Bone marrow (tissue), 2 donors: ENCODE measurements at places on chromosomes 1 and 21.

- no peak for DNase-seq
Observed at GRCh38 chr1:181660621-181661020, 177.3 kb downstream of the CACNA1E start.

DNA sequence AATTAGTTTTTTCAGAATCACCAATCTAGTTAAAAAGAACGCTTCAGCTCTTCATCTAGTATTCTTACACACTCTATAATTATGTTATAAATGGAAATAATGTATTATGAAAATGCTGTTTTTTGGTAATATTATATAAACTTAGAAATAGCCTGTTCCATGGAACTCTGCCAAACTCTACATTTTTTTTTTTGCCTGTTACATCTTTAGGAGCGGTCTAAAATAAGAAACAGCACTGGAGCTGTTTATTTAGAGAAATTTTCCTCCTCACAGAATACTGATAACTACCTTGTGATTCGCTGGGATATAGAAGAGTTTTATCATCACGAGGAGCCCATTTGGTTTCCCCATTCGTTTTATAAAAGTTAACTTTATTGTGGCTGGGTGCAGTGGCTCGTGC is 58.5 kb downstream of the PKN2 start:
- no peak for DNase-seq

- DNase-seq: no peak
Observed at GRCh38 chr1:108521990-108522393, 37.9 kb upstream of the EEIG2 start.

GRCh38 chr1:159974350-159974965 is 20.4 kb upstream of the SLAMF9 start:
- no peak for DNase-seq

- DNase-seq: no peak
Observed at GRCh38 chr1:44609412-44609767, 64.9 kb downstream of the TMEM53 start.
